Renal pelvis (tissue), 12 donors: ENCODE measurements at places on chromosomes 7 and 10.

- DNase-seq: no peak
Measured at GRCh38 chr10:27147701-27148100, 6.5 kb downstream of the YME1L1 start.

DNA sequence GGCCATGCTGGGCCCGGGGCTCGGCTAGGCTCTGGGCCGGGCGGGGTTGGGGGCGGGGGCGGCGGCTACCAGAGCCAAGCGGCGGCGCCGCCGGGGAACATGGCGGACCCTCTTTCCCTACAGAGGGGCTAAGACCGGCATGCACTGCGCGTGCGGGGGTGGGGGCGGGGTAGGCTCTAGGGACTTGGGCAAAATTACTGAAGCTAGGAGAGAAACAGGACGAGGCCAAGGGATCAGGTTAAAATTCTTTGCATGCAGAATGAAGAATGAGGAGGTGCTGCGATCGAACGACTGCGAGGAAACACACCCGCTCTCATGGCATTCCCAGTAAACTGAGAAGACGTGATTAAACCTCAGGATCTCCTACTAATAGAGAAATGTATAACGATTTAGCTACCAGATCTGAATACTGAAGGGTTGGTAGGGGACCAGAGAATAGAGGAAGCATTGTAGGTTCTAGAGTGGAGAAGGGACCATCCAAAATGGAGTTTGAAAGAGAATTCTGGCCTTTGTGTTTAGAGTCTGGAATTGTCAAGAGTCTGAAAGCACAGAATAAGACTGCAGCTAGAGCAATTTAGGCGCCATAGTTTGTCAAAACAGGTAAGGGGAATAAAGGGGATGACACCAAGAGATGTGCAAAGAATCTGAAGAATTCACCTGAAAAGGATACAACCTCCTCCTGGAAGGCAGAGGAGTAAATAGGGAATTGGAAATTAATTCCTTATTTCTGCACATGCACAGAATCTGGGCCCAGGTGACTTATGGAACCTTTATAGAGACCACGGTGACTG lies at the start of gene PPP3CB:
PPP3CB (minus strand) TSS at position 141 of the 791 bp plus-strand sequence; CDS start at position 6, 135 bp downstream.
- peak; percentile 97 for DNase-seq

- no peak for DNase-seq
Measured at GRCh38 chr7:135375908-135376699, 133.8 kb downstream of the CNOT4 start.

GRCh38 chr10:61822781-61823230 lies 78.7 kb upstream of the ARID5B start:
- DNase-seq: no peak

GRCh38 chr7:155482511-155483183 lies 24.7 kb downstream of the EN2 start:
- DNase-seq: no peak

- DNase-seq: no peak
Measured at GRCh38 chr7:2863461-2864066, 19.5 kb upstream of the GNA12 start.

- DNase-seq: no peak
Measured at GRCh38 chr7:20193242-20193777, 23.9 kb downstream of the MACC1 start.

DNA sequence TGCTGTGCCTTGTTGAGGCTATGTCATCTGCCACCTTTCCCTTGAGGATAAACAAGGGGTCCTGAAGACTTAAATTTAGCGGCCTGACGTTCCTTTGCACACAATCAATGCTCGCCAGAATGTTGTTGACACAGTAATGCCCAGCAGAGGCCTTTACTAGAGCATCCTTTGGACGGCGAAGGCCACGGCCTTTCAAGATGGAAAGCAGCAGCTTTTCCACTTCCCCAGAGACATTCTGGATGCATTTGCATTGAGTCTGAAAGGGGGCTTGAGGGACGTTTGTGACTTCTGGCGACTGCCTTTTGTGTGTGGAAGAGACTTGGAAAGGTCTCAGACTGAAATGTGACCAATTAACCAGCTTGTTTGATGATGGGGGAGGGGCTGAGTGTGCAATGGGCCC lies 52.5 kb downstream of the VWA2 start:
- DNase-seq: no peak

DNA sequence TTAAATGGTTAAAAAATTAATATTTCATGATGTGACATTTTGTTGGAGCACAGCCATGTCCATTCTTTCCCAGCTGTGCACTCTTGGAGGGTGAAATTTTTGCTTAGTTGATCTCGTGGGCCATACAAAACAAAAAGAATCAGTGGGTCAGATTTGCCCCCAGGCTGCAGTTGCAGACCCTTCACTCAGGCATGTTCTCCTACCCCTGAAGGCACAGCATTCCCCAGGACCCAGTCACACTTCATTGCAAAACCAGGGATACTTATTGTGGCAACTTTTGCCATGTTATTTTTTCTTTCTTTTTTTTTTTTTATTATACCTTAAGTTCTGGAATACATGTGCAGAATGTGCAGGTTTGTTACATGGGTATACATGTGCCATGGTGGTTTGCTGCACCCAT lies 6.0 kb downstream of the TAS2R40 start:
- no peak for DNase-seq

DNA sequence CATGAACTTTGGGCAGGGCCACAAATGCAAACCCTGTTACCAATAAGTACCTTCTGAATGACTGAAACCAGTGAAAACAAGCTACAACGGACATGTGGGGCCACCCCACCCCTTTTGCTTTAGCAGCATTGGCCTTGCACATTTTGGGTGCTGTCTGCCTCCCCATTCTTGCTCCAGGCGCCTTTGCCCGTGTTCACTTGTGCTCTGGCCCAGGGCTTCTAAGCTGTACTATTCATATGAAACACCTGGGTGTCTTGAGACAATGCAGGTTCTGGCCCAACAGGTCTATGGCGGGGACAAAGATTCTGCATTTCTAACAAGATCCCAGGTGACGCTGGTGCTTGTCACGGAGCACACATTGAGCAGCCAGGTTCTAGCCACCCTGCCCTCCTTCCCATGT lies 96.5 kb upstream of the SDK1 start:
- DNase-seq: no peak

DNA sequence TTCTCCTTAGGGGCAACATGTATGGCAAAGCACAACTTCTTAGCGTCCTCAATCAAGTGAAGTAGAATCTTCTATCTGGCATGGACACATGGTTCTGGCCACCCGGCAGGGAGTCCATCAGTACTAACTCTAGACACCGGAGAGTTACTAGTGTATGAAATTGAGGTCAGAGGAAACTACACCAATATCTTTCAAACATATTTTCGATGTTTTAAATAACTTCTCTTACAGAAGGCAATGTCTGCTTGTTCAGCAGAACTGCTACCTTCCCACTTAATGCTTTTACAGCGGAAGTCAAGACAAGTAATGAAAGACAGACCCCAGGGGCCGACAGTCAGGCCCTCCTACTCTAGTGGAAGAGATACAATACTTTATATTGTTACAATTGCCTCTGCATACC lies 89.9 kb downstream of the RNF216 start:
- no peak for DNase-seq

GRCh38 chr10:96238646-96239623 lies 32.4 kb downstream of the BLNK start:
- DNase-seq: no peak

- DNase-seq: no peak
Measured at GRCh38 chr10:91354166-91355075, 55.7 kb upstream of the HECTD2 start.
